ENCODE measurements at places on chromosomes 1 and 21. TPM values are rescaled to one million over a fixed set of nuclear protein-coding genes. Genes with fewer than 3 reads are reported as not detected.

Gene WDR26
- 80.5 TPM for total RNA-seq

Gene PRAMEF17
- total RNA-seq: not detected

Gene S100A9
- not detected for total RNA-seq

Gene CFHR5
- total RNA-seq: not detected

Gene ZSCAN20
- total RNA-seq: 2.6 TPM

Gene ALX3
- not detected for total RNA-seq

Gene RNF186
- not detected for total RNA-seq

Gene SLC2A5
- not detected for total RNA-seq

Gene C1orf87
- total RNA-seq: not detected

Gene PTGS2
- total RNA-seq: 112 TPM

Gene GSTM1
- 112 TPM for total RNA-seq

Gene SERPINC1
- total RNA-seq: not detected

Gene VCAM1
- total RNA-seq: 0.05 TPM

Gene CDCP2
- not detected for total RNA-seq

Gene THEM5
- not detected for total RNA-seq

Gene MRPL55
- 53.6 TPM for total RNA-seq

Gene TLR5
- total RNA-seq: 0.34 TPM

Gene AIM2
- total RNA-seq: 101 TPM

Gene SPEN
- total RNA-seq: 75.9 TPM

Gene AQP10
- total RNA-seq: not detected

Gene S100A7
- total RNA-seq: not detected

Gene C1QTNF12
- 3.5 TPM for total RNA-seq

Gene KRTAP20-4
- total RNA-seq: not detected

Gene GFI1
- 99.4 TPM for total RNA-seq
